Stimulated activated CD4-positive, alpha-beta T cell treated with anti-CD3 and anti-CD28 coated beads, Interleukin-1b, Interleukin-23, amount 100 ng/mL, for 1 hour (primary cell): ENCODE measurements at places on chromosomes 1 and 21.

GRCh38 chr1:163604896-163605295 is 283.1 kb downstream of the NUF2 start:
- DNase-seq, result no peak

- DNase-seq, result no peak
These were observed 214.7 kb downstream of the SDCCAG8 start for GRCh38 chr1:243470502-243470901.

GRCh38 chr1:113211467-113211866 is 138.5 kb downstream of the LRIG2 start:
- no peak for DNase-seq

GRCh38 chr1:62294261-62294660 is 25.0 kb downstream of the KANK4 start:
- DNase-seq, result no peak

- DNase-seq, result no peak
These were observed 178.7 kb upstream of the DPYD start for GRCh38 chr1:98099501-98099900.

DNA sequence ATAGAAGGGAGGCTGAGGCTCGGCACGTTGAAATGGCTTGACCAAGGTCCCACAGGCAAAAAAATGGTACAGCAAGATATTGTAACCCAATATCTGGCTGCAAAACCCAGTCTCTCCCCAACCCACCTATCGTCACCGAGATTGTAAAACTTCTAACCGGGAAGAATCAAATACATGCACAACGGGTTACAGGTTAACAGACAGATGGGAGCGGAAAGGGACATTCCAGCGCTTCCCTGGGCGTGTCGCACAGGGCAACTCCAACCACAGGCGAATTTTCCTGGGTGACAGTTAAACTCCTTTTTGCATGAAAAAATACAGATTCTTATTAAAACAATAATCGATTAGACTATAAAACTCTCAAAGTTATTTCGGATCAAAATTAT is 31.8 kb upstream of the JUN start:
- no peak for DNase-seq

- DNase-seq, result no peak
These were observed 3.2 kb upstream of the OLFML2B start for GRCh38 chr1:162026881-162027280.

DNA sequence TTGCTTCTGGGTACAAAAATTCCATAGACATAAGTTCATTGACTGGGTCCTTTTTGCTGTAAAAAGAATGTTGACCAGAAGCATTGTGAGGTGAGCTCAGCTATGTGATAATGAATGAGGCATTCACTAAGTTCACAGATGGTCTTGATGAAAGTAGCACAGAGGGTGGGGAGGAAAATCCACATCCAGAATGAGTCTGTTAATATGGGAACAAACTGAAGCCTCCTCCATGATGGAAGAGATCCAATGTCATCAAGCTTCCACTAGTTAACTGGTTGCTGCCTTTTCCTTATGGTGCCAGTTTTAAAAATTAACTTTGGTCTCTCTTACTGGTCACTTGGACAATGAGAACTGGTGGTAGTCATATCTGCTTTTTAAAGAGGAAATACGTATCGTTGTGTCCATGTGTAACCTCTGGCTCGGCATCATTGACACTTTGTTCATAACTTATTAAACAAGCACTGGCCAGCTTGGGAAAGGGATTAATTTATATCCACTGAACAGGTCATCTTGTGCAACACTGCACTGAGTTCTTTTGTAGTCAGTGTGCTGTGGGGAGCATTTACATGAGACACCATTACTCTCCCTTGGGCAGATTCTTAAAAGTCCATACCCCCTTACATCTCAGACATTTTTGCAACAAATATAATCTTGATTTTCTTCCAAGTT is 88.6 kb downstream of the ADAMTS1 start:
- no peak for DNase-seq

DNA sequence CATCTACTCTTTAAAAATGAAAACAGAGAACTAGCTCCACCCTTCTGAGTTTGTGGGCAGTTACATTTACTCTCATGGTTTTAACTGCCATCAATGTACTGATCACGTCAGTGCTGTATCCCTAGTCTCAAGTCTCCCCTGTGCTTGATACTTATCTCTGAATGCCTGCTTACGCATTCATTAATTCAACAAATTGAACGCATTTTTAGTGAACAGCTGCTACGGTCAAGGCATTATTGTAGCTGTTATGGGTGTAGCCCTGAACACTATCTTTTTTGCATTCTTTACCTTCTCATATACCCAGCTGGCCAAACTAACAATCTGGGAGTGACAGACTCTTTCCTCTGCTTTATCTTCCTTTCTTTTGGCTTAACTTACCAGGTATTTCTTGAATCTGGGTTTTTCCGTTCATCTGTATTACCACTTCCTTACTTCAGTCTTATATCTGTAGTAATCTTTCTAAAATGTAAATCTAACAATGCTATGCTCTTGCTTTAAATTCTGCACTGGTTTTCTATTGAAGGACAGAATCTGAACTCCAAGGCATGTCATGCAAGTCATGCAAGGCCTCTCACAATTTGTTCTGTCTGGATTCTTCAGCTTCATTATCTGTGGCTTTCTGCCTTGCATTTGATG is 33.3 kb downstream of the SMG7 start:
- DNase-seq, result no peak

GRCh38 chr1:31669786-31670592 is 25.3 kb upstream of the PEF1 start:
- no peak for DNase-seq

GRCh38 chr1:96313216-96313615 is 408.4 kb upstream of the PTBP2 start:
- no peak for DNase-seq

GRCh38 chr1:15430787-15431570 is 7.3 kb upstream of the CTRC start:
- peak; percentile 78 for DNase-seq

- DNase-seq, result no peak
These were observed 37.7 kb upstream of the DDAH1 start for GRCh38 chr1:85502625-85503083.

GRCh38 chr1:225653463-225654276 is 747 bp upstream of the ENAH start:
- DNase-seq, result no peak

DNA sequence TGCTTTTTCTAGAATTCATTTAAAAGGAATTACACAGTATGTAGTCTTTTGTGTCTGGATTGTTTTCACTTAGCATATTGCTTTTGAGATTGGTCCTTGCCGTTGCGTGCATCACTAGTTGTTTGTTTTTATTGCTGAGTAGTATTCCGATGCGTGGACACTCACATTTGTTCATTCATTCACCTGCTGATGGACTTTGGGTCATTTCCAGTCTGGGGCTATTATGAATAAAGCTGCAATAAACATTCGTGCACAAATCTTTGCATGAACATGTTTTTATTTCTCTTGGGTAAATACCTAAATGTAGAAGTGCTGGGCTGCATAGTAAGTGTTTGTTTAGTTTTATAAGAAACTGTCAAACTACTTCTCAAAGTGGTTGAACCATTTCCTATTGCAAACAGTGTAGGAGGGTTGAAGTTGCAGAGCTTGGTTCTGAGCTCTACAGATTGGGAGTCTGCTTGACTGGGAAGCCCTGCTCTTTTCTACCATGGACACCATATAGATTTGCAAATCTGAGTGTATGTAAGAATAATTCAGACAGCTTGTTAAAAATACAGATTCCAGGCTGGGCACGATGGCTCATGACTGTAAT is 404.7 kb upstream of the PROX1 start:
- DNase-seq, result no peak

DNA sequence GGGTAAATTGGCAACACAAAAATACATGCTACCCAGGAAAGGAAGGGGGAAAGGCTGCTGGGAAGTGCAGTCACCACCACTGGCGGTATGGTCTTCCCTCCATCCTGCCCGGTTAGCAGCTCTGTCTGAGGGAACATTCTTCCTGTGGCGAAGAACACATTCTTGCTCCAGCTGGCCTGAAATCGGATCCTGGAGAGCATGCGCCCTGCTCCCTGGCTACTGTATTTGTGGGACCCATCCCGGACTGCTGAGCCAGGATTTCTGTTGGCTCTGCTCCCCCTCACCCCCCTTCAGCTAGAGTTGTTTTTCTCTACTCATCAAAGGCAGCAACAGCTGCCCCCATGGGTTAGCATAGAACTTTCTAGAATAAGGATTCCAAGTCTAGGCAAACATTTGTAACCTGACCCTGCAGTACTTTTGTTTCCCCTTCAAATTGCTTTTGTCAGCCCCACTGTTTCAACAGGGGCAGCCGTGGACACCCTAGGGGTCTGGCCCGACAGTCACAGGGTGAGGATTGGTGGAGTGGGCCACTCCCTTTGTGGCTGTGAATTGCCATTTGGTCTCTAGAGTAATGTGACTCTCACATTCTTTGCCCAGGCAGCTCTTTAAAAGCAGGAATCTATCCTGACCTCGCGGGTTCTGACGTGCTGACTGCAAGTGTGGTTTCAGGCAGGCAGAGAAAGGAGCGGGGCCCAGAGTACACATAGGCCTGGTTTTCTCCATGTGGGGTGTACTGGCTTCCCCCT is 157.7 kb downstream of the TOMM20 start:
- DNase-seq, result no peak

DNA sequence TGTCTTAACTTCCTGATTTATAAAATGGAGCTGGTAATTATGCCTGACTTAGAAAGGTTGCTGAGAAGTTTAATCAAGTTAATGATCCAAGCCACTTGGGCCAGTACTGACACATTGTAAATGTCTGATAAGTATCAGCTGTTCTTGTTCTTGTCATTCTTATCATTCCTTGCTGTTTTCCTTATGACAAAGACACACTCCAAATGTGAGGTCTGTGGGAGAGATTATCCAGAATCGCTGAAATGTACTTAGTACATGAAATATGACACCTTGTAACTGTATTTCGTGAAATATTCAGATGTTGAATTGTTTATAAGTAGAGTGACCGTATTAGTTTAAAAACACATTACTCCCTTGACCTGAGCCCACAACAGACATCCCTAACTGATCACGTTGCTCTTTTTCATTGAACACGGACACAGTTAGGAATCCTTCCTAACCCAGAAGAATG is 6.1 kb downstream of the AADACL4 start:
- DNase-seq, result no peak

DNA sequence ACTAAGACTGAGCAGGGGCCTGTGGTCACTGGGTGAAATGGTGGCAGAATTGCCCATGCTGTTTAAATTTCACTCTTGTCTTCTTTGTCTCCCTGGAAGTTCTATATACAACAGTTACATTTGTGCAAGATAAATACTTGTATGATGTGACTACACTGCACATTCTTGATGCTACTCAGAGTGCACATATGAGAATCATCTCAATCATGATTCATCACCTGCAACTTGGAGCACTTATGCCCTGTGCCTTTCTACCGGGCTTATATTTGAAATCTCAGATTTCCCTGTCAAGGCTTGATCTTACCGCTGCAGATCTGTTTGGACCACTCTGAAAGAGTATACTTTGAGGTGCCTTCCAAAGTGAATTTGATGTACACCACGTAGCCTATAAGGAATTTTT is 10.6 kb downstream of the PGM1 start:
- no peak for DNase-seq
